ENCODE measurements at places on chromosomes 2 and 18.

GRCh38 chr2:140248623-140249022 is 1468.4 kb upstream of the NXPH2 start:
- DNase-seq: no peak

DNA sequence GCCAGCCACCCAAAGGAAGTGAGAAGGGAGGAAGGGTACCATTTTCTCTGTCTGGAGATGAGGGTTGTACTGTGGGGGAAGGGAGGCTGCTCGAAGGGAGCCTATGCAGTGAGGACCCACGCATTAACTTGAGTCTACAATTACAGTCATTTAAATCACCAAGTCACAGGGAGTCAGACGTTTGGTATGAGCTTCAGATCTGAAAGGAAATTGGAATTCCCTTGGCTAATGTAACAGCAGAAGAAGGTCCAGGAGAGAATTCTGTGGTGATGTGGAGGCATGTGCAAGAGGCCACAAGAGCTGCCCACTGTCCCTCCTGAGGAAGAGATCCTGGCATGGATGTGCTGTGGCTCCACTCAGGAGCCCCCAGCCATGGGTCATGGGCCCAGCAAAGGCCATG is 22.5 kb downstream of the DAPL1 start:
- DNase-seq: no peak

- no peak for DNase-seq
Measured at GRCh38 chr2:16828828-16829160, 163.2 kb upstream of the CYRIA start.

DNA sequence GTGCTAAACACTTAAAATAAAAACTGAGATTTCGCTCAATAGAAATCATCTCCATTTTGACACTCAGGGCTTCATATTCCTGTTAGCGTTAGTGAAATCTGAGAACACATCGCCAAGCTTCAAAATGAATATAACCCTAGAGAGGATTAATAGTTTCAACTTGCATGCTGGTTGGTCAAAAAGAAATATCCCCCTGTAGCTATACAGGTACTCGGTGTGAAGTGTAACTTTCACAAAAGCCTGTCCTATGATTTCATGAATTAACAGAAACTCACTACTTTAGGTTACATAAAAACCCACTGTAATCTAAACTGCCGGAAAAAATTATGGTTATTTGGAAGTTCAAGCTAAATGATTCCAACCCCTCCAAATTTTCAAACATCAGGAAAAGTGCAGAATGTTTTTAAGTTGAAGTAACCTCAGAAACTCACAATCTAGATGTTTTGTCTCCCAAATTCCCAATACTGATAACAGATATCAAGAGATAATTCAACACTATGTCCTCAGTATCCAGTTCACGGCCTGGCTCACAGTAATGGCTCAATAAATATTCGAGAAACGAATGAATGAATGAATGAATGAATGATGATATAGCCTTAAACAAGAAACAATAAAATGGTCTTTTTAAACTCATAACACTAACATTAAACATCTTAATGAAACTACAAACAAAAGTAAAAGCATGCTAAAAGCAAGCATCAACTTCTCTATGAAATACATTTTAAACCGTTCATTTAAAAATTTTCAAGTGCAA is 2.5 kb downstream of the TLK1 start:
- no peak for DNase-seq

- no peak for DNase-seq
Measured at GRCh38 chr18:68152770-68153169, 562.1 kb downstream of the TMX3 start.

DNA sequence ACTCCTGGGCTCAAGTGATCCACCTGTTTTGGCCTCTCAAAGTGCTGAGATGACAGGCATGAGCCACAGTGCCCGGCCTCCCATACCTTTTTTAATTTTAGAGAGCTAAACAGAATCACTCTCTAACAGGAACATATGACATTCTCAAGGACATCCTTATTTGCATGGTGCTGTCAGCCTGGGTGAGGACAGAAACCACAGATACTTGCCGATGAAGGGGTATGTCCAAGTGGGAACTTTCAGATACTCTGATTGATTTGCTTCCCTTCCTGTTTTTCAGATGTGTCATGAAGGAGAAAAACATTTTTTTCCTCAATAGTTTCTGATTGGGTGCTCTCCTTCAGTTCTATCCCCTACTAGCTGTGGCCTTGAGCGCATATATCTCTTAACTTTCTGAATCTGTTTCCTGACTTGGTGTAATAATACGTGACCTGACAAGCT is 49.6 kb downstream of the MYO3B start:
- DNase-seq: no peak

DNA sequence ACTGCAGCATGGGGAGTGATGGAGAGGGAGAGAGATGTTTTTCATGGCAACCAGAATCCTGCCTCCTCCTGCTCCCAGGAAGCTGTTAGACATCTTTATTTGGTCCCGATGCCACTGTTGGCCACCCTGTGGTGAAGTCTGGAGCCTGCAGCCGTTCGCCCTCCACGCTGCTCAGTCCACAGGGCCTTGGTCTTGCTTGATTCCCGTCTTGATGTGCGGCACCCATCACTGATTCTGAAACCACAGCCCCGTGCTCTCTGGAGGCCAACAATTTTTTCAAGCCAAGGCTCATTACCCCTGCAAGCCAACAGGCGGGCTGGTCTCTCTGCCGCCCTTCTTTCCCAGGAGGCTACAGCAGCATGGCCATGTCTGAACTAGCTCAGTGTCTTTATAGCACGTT is 24.5 kb downstream of the SIGLEC15 start:
- DNase-seq: no peak

- DNase-seq: no peak
Measured at GRCh38 chr2:190835303-190835930, 45.2 kb upstream of the GLS start.

GRCh38 chr2:165958313-165958960 is 4.9 kb upstream of the TTC21B start:
- no peak for DNase-seq

- DNase-seq: no peak
Measured at GRCh38 chr18:26685438-26686157, 137.2 kb upstream of the KCTD1 start.

DNA sequence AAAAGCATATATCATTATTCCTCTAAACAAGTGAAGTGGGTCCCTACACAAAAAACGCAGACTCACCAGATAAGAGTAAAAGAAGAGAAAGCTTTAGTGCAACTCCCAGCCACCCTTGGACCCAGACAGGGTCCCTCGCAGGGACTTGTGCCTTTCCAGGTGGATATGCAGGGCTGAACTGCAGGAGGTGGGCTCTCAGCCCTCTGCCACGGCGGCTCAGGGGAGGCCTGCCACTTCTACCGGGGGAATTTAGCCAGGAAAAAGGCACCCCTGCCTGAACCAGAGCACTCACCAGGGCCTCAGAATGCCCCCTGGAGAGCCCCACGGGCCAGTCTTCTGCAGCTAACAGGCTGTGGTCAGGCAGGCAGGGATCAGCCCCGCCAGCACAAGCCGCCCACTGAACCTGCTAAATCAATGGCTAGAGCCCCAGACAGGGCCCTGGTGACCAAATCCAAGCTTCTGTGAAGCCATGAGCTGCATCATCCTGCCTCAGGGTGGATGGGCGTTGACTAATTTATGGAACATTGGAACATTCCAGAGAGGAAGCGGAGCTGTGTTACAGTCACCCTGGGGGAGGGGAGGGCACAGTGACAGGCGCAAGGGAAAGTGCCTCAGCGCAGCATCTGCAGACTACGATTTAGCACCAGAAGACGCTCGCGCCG is 209.3 kb downstream of the EIPR1 start:
- no peak for DNase-seq

DNA sequence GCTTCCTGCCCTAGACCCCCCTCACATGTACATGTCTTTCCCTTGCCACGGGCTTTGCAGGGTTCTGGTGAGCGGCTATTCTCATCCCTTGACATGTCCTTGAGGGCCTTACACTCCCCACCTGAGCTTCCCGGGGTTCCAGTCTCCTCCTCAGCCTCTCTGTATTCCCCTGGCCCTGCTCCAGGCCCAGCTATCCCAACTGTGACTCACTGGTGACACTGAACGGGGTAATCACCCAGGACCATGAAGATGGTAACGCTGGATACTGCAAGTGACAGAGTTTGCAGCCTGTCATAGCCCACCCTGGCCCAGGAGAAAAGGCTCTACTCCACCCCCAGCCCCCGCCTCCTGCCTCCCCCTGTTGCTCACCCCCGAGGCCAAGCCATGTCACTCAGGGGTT is 27.3 kb downstream of the KIF3C start:
- DNase-seq: no peak

GRCh38 chr2:138060301-138060635 is 96.0 kb downstream of the HNMT start:
- DNase-seq: no peak

- DNase-seq: no peak
Measured at GRCh38 chr2:150441784-150442183, 45.7 kb downstream of the RND3 start.

GRCh38 chr2:53504507-53504906 is 263.1 kb upstream of the CHAC2 start:
- DNase-seq: no peak

DNA sequence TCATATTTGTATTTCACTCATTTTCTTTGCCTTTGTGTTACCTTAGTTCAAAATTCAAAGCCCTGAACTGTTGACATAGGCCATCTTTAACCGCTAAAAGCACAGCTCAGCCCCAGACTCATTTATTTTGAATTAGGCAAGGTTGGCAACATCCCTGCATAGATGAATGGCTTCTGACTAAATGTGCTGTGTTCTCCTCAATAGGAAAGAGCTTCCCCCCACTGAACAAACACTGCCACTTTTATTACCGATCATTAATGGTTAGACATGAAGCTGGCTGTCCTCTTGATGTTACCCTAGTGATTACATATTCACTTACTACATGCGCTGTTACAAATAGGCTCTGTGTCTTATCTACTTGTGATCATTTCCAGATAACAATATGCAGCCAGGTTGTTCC is 170.7 kb downstream of the ADCYAP1 start:
- no peak for DNase-seq

DNA sequence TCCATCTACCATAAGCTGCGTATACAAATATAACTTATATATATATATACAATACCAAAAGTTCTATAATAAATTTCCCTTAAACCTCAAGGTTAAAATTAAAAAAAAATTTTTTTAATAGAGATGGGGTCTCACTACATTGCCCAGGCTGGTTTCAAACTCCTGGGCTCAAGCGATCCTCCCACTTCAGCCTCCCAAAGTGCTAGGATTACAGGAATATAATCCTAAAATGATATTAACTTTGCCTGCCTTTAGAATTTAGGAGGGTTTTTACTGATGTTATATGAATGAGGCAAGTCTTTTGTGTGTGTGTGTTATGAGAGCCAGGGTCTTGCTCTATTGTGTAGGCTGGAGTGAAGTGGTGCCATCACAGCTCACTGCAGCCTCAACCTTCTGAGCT is 49.2 kb downstream of the HNRNPLL start:
- DNase-seq: no peak

DNA sequence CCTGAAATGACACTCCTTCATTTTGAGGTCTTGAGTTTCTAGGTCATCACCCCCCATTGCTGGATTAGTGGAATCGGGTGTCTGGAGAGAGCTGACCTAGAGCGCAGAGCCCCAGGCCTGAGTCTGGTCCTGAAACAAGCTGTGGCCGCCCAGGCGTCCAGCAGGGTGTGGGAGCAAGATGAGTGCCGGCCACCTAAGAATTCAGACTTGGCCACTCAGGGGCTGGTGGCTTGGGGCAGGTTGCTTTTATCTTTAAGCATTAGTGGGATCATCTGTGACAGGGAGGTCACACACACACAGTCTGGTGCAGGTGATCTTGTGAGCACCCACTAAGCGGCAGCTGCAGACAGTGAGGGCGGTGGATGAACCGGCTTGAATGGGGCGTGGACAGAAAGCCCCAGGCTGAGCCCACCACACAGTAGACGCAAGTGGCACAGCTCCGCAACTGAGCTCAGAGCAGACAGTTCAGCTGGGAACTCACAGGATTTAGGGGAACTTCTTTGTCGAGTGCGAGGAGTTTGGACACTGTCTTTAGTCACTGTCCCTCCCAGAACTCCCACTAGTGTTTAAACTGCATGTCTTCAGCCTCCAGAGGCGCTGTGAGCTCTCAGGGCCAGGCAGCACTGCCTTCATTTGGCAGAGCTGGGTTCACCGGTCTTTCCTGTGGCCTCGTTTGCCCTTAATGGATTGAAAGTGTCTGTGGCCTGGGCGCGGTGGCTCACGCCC is 21.5 kb downstream of the ITGB1BP1 start:
- no peak for DNase-seq

DNA sequence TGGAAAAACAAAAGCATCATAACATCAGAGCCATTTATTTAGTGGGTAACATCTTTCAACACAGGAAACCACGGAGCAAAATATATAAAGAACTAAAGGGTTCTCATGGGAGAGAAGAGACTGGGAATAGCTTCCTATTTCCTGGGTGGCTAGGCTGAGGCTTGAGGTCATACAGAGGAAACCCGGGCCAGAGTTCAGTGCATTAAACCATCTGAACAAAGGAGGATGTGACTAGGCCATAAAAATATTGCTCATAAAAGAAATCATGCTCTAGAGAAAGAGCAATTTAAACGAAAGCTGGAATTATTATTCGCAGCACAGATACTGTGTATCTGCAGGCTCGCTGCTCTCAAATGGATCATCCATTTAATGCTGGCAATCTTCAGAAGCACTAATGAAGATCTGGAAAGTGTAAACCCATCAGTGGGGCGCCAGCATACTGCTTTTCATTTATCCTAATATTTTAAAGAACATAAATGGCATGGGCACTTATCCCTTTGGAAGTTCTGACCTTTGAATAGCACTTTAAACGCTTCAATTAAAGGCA is 83.3 kb downstream of the GALNT14 start:
- DNase-seq: no peak

- DNase-seq: no peak
Measured at GRCh38 chr2:235416858-235417499, 76.9 kb upstream of the AGAP1 start.

- DNase-seq: no peak
Measured at GRCh38 chr2:190959911-190960788, 53.8 kb downstream of the STAT1 start.

DNA sequence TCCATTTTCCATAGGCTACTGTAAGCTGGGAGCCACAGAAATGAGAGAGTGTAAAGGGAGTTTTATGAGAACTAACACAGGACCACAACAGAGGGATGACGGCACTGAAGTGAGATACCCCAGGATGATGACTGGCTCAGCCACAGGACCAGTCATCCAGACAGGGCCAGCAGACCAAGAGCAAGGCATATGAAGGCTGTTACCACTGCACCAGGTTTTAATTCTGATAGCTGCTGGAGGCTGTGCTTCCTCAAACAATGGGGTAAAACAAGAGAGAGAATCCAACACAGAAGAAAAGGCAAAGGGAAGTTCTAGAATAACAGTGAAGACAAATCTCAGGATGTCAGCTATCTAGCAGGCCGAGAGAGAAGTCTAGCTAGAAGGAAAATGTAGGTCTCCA is 94.9 kb downstream of the BCL2 start:
- no peak for DNase-seq

GRCh38 chr18:32427084-32427900 is 43.4 kb downstream of the GAREM1 start:
- no peak for DNase-seq

- no peak for DNase-seq
Measured at GRCh38 chr2:208549546-208550158, 143.1 kb downstream of the PTH2R start.

DNA sequence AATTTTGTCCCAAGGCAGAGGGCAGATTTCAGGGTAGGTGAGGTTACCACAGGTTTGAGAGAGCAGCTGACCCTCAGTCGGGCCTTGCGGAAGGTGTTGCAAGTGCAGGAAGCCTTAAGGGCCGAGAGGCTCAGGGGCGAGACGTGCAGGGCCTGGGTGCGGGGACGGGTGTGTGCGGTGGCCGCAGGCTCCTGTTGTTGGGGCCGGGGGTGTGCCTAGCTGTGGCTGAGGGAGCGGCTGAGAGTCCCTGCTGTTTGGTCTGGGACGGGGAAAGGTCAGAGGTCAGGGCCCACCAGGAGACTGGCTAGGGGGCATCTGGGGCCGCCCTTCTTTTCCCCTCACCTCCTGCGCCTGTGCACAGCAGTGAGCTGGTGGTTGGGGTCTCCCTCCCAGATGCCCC is 52.5 kb downstream of the NTSR2 start:
- no peak for DNase-seq

Measured in activated T-cell treated with anti-CD3 and anti-CD28 coated beads for 4 hours (primary cell).